ENCODE measurements at places on chromosomes 7 and 10.

GRCh38 chr10:1424648-1425047, 312.7 kb downstream of the ADARB2 start:
- no peak for DNase-seq

- DNase-seq: no peak
These were observed 13.1 kb downstream of the CNPY1 start for GRCh38 chr7:155533120-155533826.

GRCh38 chr7:72234086-72234485, 178.1 kb downstream of the CALN1 start:
- DNase-seq: no peak

DNA sequence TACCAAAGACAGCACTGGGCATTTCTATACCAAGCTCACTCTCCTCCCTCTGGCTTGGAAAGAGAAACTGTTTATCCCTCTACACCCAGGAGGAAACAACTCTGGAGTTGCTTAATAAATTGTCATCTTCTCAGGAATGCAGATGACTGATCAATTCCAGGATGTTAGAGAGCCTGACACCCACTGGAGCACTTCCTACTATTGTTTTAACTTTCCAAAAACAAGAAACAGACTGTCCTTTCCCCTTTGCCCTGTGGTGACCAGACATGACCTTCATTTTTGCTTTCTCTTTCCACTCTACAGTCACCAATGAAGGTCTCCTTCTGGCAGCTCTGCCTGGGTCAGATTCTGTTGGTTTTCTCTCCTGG, 19.6 kb downstream of the GIMAP4 start:
- no peak for DNase-seq

GRCh38 chr10:73093922-73094850, 2.5 kb downstream of the P4HA1 start:
- DNase-seq: no peak

DNA sequence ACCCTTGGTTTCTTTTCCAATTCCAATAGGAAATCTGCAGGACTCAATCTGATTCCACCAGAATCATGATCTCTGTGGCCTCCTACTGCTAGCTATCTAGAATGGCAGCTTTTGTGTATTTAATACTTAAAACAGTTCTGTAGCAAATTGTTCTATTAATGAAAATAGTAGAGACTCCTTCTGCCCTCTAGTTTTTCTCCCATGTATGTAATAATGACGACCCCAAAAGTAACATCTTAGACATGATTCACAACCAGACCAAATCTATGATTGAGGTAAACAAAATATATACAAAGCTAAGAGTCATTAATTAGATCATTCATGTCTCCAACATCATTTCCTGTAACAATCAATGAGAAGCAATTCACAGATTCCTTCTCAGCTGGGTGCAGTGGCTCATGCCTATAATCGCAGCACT, 259.1 kb upstream of the MKLN1 start:
- DNase-seq: no peak

DNA sequence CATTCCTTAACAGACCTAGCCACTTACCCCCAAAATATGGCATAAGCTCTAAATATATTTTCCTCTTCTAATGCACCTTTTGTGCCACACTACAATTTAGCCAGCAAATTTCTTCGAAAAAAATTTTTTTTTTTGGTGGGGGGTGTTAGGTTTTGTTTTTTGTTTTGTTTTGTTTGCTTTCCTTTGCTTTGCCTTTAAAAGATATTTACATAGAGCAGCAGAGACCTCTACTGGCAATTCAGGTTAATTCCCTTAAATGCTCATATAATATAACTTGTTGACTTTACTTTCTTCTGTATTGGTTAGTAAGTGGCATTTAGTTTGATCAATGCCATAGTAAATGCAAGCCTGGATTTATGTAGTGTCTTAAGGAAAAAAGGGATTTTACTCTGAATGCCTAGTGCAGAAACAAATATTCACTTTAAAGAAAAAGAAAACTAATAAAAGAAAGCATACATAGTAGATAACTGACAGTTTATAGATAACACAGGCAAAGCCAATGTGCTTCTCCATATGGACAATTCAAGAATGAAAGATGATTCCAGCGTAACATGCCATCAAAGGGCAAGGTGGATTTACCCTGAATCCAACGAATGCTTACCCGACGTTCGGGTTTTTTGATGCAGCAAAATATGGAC, 1250.6 kb downstream of the GATA3 start:
- DNase-seq: no peak

DNA sequence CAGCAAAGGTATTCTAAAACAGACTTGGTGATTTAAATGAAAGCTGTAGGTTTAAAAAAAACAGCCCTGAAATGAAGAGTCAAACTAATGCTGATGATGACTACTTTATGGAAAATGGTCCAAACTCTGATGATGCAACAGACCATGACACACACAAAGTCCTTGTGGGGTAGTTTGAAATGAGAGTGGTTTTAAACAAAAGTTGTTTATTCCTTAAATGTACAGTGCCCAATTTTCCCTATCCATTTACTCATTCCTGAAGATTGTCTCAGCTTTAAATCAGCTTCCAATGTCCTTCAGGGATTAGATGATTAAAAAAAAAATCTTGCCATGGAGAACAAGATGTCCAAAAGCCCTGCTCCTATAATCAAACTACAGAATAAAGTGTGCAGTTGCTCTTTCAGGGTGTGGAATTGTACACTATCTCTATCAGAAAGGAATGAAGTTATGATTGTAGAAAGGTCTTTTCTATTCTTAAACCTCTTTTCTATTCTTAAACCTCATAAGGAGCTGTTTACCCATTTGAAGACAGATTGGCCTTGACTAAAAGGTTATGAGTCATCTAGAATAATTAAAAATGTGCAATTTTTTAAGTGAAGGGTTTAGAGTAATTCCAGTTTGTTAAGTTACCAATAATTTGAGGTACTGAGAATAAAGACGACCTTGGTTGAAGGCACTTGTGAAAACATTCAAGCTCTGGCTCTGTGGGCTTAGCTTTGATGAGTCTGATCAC, 70.2 kb upstream of the ITGA8 start:
- DNase-seq: no peak

DNA sequence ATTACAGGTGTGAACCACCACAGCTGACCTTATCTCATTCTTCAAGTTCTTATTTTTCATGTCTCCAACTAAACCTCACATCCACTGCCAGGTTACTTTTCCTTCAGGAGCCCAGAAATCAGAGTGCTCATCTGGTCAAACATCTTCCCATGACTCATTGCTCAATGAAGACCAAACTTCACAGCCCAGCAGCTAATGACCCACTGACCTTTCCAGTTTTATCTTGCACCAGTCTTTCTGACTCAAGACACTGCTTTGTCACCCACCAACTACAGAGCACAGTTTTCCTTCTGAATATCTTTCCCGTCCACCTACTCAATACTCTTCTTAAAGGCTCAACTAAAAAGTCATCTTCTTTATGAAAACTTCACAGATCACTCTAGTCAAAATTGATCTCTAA, 245.1 kb downstream of the CHCHD3 start:
- no peak for DNase-seq
